ENCODE measurements at places on chromosomes 12 and 14.

- no peak for DNase-seq
These were observed 743.9 kb upstream of the FLRT2 start for GRCh38 chr14:84785996-84786395.

DNA sequence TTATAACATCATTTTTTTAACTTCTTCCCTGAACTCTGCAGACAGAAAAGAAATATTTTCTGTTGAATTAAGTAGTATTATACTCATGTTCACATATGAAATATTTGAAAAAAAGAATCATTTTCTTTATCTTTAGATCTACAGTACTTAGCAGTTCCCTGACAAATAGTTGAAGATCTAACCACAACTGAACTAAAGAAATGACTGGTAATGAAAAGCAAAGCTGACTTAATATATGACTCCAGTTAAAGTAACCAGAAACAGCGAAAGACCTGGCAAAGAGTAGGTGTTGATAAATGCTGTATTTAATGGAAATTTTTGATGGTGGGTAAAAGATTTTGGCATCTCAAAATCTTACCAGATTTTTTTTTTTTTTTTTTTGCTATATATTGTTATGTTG, 207.1 kb upstream of the SLC16A7 start:
- no peak for DNase-seq

- DNase-seq, result no peak
These were observed 84.9 kb upstream of the PWP1 start for GRCh38 chr12:107600581-107601144.

DNA sequence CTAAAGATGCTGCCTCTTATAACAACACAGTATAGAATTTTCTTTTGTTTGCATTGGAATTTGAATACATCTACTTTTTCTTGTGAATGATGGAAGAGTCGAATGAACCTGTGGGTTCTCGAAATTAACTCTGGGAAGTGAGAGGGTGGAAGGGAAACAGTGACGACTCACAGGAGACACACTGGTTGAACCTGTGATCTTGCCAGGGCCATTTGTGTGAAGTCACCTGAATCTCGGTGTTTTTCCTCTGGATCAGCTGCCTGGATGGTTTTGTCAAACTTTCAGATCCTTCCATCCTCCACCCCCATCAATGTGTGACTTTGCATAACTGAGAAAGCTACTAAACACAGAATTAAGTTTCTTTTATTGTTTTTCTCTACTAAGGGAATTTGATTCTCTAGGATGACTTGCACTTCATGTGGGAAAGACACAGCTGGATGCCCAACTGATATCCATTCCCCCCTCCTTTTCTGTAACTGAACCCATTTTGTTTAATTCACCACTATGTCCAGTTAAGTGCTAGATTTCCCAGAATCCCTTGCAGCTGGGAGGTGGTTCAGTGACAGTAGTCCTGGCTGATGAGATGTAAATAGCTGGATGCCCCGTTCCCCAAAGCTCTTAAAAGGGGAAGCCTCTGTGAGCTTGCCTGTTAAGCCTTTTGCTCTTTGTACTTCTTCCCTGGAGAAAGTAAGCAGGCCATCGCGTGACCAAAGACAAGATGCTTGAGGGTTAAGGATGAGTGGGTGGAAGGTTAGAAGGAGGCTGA, 6.3 kb downstream of the PPFIBP1 start:
- DNase-seq, result no peak

GRCh38 chr12:8887285-8887715, 27.0 kb upstream of the PHC1 start:
- no peak for DNase-seq

DNA sequence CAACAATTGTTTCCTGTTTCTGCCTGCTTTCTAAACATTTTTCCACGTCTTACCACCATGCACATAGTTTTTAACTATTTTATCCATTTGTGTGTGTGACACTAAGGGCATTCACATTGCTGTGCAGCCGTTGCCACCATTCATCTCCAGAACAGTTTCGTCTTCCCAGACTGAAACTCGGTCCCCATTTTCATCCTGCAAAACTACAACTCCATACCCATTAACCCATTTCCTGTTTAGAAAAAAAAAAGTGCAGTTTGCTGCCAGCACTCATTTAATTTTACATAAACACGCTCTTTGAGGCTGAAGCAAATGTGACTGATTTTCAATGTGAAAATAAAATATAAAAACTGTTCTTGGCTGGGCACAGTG, 15.5 kb downstream of the UBC start:
- no peak for DNase-seq

DNA sequence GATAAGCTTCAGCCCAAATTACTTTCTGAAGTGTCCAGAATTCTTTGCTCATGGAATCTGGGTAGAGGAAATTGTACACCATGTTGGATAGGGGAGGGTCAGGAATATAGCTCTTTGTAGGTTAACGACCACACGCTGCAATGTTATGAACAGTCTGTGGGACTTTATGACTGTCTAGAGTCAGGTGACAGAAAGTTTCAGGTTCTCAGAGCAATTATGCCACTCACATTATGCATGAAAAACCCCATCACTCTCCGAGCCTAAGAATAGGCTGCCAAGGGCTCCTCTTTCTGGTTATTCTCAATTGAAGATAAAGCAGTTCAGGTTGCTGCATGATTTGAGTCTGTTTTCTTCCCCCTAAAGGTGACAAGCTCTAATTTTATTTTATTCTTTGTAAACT, 430.9 kb downstream of the ATP23 start:
- DNase-seq, result no peak

- no peak for DNase-seq
These were observed 54.7 kb downstream of the RPS6KA5 start for GRCh38 chr14:91005716-91006115.

DNA sequence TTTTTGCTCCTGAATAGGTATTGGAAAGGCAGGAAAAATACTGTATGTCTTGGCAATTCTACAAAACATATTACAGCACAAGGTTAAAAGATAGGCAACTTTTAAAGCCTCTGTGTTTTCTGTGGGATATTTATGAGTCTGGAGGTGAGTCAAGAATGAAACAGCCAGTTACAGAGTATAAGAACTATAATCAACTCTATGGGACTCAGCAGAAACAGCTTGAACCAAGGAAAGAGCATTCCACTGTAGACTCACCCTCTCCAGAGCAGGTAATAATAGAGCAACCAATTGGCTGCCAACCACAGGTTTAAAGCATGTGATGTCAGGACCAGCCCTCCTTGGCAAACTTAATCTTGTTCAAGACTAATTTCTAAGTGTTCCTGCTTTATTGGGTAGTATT, 100.5 kb upstream of the MDM1 start:
- DNase-seq, result no peak

GRCh38 chr14:68987653-68988036, 8.5 kb upstream of the ACTN1 start:
- no peak for DNase-seq

DNA sequence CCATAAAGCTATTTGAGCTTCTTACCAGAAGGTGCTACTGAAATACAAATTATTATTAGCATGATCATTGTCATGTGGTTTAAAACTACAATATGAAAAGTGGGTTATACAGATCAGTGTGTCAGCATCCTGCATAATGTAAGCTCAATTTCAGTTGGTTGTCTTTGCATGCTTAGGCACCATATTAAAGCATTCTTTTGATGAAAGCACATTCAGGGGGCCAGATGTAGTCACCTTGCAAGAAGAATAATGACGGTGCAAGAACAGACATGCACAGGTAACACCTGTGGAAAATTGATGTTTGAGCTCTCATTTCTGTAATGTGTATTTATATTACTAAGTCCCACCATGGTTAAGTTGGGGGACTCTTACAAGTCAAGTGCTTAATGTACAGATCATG, 123.9 kb downstream of the PAX9 start:
- DNase-seq, result no peak

DNA sequence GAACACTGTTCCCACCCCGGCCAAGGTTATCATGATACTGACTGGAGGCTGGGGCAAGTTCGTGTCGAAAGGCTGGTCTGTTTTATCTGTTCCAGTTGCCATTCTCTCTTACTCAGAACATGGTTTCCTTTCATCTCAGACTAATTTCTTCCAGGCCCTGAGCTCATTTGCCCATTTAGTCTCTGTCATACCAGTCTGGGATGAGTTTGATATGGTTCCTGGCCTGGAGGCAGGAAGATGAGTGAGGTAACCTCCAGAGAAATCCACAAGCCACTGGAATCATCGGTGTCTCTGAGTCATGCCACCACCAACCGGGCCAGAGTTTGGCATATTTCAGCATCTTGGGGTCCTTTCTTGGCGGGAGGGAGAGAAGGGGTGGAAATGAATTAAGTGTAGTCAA, 114.7 kb downstream of the NTF3 start:
- DNase-seq, result no peak

- DNase-seq, result no peak
These were observed 5.5 kb downstream of the DNAH10 start for GRCh38 chr12:123767613-123768012.

GRCh38 chr12:100184549-100185145, 16.0 kb upstream of the ACTR6 start:
- DNase-seq, result no peak

- DNase-seq, result no peak
These were observed 173.8 kb upstream of the CNOT2 start for GRCh38 chr12:70069221-70070105.

DNA sequence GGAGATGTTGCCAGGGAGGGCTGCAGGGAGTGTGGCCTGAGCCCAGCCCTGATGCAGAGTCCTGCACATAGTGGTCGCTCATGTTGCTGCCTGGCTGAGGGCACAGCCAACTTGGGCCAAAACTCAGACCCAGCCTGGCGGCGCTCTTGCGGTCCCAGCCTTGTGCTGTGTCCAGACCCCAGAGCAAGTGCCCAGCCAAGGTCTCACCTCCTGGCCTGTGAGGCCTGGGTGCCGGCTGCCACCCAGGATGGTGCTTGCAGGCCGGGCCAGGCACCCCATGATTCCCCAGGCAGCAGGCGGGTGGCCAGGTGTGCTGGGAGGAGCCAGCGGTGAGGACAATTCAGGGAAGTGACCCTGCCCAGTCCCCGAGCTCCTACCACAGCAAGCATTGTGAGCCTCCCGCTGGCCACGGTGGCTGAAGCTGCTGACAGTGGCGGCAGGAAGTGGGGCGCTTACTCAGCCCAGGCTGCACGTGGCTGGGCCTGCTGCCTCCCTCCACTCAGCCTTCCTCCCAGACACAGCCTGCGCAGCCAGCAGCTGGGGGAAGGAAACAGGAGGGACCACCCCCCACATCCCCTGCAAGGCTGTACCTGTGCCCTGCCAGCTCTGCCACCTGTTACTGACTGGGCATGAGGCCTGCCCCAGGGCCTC, 17.7 kb upstream of the PGF start:
- no peak for DNase-seq

DNA sequence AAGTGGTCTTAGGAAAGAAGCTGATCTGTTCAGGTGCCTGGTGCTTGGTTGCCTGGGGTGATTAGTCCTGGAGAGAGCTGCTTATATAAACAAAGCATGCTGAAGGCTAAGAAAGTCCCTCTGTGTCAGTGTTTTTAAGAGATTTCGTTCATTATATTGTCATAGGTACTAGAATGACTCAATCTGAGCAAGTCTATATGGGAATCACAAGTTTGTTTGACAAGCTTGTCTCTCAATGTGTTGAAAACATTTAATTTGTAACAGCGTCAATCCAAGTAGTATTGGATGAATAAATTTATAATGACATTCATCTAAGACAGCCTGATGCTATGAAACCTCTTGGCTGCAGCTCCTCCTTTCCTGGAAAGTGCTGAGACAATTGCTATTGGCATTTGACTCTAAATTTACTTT, 256.3 kb downstream of the TMTC2 start:
- DNase-seq, result no peak

GRCh38 chr12:19850346-19851065, 411.2 kb downstream of the AEBP2 start:
- DNase-seq, result no peak

- no peak for DNase-seq
These were observed 164.8 kb downstream of the SLC41A2 start for GRCh38 chr12:104793285-104793684.

DNA sequence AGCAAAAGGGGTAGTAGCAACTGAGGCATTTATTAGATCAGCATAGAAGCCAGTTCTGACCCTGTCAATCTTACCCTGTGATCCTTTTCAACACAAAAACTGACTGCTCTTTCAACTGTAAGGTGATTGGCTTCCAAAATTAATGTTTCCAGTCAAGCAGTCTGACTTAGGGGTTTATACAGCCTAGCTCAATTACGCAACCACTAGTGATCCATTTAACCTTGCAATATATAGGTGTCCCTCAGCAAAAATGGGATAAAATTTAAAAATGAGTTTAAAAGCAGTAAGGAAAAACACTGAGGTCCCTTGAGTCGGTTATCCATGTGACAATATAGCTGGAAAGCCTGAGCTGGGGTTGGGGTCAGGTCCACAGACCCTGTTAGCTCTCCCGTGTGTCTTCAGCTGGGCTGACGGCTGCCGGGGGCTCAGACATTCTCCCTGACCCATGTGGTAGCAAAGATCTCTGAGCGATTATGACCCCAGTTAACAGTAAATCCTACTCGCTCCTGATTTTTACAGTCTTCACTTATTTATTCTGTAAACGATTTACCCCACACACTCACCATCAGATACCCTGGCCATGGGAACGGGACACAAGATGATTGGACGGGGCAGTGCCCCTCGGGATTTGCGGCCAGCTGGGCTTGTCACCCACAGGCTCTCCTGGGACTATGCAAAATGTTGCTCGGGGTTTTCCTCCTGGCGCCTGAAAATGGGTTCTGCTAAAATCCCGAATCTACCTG, 16.6 kb downstream of the ADGRD1 start:
- DNase-seq, result no peak

- no peak for DNase-seq
These were observed 321.0 kb upstream of the RTL1 start for GRCh38 chr14:101224356-101225156.

GRCh38 chr12:47775100-47775911, 2.3 kb downstream of the SLC48A1 start:
- DNase-seq, result no peak

DNA sequence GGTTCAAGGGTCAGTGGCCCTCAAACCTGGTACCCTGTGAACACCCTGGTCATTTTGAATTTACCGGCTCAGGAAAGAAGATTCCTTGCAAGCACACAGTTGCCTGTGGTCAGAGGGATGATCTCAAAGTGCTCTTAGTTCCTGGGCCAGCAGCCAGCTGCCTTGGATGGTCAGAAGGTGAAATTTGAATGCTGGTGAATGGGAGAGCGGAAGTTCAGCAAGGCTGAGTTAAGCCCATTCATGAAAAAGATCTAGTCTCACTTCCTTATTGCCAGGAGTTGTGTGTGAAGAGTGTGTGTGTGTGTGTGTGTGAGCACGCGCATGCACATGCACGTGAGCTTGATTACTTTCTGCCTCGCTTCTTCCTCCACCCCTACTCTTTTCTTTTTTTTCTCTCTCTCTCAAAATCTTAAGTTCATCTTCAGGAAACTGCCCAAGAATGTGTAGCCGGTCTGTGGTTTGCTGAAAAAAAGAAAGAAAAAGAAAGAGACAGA, 155.5 kb upstream of the CCND2 start:
- no peak for DNase-seq
